Skeletal muscle cell (primary cell): ENCODE measurements at places on chromosomes 7 and 10.

DNA sequence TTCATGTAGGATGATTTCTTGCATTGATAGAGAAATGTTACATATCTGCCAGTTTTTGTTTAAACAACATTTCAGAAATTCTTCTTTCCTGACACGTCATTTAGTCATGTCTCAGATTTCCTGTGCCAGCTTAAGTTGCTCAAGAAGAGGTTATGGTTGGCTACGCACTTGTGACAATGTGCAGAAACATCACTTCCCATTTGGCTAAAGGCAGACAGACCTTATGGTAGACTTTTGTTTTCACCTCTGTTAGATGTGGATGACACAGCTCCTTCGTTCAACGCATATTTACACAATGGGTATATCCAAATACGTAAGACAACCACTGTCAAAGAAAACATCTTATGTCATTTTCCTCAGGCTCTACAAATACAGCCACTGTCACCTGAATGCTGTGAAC, 125.8 kb downstream of the DOCK4 start:
- DNase-seq, result peak; percentile 95

- no peak for DNase-seq
Measured at GRCh38 chr10:69512901-69513300, 60.3 kb downstream of the NEUROG3 start.

DNA sequence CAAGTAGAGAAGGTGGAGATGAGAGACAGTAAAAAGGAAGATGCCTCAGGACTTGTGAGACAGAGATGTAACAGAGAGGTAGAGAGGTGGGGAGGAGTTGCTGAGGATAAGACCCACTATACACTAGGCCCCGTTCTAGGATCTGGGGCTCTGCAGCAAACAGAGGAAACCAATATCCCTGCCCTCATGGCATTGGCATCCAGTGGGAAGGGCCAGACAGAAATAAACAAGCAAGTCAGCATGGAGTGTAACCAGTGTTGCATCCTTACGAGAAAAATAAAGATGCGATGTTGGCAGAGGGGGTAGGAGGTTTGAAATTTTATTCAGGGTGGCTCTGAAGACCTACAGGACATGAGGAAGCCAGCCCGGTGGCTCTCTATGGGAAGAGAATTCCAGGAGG, 22.0 kb upstream of the EEPD1 start:
- DNase-seq, result no peak

GRCh38 chr7:4079366-4079765, 602.7 kb upstream of the FOXK1 start:
- DNase-seq, result no peak

- DNase-seq, result peak; percentile 55
Measured at GRCh38 chr7:25028370-25029021, 48.5 kb upstream of the OSBPL3 start.

GRCh38 chr7:55575098-55575497, 2.8 kb upstream of the VOPP1 start:
- DNase-seq, result no peak

GRCh38 chr10:116030576-116030975, 242.4 kb downstream of the GFRA1 start:
- no peak for DNase-seq

DNA sequence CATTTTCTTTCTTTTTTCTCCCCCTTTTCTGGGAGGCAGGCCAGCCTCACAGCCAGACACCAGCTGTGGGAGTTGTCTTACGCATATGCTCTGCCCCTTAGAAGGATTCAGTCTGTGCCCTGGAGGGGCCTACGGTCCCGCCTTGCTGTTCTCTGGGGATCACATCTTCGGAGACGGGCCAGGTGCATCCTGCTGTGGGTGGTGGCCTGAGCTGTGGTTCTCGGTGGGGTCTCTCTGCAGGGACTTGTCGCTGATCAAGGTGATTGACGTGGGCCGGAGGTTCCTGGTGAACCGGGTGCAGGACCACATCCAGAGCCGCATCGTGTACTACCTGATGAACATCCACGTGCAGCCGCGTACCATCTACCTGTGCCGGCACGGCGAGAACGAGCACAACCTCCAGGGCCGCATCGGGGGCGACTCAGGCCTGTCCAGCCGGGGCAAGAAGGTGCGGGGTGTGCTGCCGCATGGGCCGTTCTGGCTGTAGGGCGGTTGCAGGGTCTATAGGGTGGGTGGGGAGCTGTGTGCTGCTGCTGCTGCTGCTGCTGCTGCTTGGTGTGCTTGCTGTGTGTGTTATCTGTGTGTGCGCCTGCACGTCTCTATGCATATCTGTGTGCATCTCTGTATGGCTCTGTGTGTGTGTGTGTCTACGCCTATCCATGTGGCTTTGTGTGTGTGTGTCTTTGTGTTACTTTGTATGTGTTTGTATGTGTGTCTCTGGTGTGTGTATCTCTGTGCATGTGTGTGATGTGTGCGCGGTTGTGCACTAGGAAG, 17.9 kb downstream of the PFKFB3 start:
- no peak for DNase-seq

GRCh38 chr10:20677340-20677739, 219.8 kb downstream of the NEBL start:
- DNase-seq, result no peak
